ENCODE measurements at places on chromosomes 3 and 15. TPM values are rescaled to one million over a fixed set of nuclear protein-coding genes. Genes with fewer than 3 reads are reported as not detected.

DNA sequence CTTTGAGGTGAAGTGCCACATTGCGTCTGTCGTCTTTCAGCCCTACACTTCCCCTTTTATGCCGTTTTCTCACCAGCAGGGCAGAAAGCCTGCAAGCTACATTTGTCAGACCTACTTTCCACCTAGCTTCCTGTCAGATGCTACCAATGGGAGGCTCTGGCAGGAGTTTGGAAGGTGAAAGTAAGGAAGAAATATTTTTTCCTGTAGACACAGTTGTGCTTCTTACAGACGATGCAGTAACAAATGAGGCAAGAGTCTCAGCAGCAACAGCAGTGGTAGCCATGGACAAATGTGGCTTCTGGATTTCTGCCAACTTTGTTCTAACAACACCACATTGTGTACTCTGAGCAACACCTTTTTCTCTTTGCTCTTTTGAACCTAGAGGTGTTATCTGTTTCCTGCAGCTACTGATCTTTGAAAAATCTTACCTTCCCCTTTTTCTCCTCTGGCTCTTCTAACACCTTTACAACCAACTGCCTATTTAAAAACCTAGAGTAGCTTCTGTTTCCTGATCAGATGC, 70.6 kb upstream of the STT3B start:
- DNase-seq = no peak

- DNase-seq = no peak
Measured at GRCh38 chr3:37662785-37663184, 198.9 kb upstream of the CTDSPL start.

- DNase-seq = no peak
Measured at GRCh38 chr3:167662919-167663400, 9.2 kb upstream of the WDR49 start.

GRCh38 chr3:39106281-39106811, 1.1 kb downstream of the GORASP1 start:
- DNase-seq = no peak

DNA sequence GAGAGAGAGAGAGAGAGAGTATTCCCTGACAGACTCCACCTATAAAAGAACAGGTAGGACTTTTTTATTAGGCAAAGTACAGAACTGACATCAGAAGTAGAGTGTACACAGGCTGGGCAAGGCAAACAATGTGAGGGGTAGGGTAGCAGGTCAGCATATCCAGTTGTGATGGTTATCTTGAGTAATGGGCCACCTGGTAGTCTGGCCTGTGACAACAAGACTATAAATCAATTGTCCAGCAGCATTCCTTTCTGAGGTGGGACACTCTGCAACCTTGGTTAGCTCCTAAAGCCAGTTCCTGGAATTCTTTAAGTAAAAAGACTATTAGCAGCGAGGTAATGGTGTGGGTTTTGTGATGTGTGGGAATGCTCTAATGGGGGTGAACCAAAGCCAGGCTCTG, 14.9 kb upstream of the TMCC1 start:
- no peak for DNase-seq

GRCh38 chr3:16801223-16801622, 83.5 kb upstream of the PLCL2 start:
- DNase-seq = no peak

GRCh38 chr3:115470254-115470653, 153.1 kb upstream of the GAP43 start:
- no peak for DNase-seq

DNA sequence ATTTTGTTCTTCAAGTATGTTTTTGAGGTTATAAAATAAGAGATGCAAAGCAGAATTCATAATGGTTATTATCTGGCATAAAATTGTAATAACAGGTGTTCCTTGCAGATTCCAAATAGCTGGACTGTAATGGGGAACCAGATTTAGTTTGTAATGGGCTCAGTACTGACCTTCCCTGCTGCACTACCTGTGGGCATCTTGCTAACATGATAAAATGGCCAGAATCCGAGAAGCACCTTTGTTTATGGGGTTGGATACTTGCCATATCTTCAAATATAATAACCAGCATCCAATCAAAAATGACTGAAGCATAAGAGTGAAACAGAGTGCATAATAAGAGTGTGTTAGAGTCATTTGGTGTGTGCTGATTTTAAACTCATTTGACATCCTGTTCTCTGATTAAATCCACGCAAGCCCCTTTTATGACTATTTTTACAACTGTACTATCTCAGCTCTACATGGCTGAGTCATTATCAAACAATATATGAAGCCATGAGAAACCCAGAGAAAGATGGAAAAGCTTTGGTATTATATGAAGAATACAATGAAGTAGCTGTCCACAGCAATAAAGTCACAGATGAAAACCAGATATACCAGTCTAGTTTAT, 292.4 kb downstream of the CNTN4 start:
- no peak for DNase-seq

DNA sequence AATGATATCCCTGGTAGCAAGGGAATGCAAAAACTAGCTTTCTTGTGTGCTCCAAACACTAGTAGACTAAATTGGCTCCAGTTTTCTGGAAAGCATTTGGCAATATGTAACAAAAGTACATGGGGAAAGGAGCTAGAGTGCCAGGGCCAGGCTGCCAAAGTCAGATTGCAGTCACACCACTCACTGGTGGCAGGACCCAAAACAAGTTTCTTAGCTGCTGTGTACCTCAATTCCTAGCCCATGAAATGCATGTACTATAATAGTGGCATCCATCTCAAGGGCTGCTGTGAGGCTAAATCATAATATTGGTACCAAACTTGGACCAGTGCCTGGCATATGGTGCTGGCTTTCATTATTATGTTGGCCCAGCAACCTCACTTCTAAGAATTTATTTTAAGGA, 49.3 kb downstream of the CLDN18 start:
- no peak for DNase-seq

DNA sequence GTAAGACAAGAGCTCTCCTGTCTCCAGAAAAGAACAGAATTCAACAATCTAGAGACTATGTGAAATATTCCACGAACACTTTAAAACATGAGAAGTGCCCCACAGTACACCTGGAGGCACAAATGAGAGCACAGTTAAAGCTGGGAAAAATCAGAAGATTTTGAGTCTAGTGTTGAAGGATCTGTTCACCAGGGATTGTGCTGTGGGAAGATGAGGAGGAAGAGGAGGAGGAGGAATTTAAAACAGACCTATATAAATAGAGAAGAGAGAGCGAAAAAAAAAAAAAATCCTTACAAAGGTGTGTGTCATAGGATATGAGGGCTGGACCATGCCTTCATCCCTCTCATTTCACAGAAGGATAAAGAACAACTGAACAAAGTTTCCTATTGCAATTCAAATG, 361.0 kb upstream of the SEMA6D start:
- DNase-seq = no peak

Gene STAC
- total RNA-seq = 0.69 TPM

Gene WNT5A
- total RNA-seq = 2.8 TPM

Gene ADAMTS17
- 4.4 TPM for total RNA-seq
